Liver (tissue), 10 donors: ENCODE measurements at places on chromosomes 1 and 21. TPM values are rescaled to one million over a fixed set of nuclear protein-coding genes. Genes with fewer than 3 reads are reported as not detected.

DNA sequence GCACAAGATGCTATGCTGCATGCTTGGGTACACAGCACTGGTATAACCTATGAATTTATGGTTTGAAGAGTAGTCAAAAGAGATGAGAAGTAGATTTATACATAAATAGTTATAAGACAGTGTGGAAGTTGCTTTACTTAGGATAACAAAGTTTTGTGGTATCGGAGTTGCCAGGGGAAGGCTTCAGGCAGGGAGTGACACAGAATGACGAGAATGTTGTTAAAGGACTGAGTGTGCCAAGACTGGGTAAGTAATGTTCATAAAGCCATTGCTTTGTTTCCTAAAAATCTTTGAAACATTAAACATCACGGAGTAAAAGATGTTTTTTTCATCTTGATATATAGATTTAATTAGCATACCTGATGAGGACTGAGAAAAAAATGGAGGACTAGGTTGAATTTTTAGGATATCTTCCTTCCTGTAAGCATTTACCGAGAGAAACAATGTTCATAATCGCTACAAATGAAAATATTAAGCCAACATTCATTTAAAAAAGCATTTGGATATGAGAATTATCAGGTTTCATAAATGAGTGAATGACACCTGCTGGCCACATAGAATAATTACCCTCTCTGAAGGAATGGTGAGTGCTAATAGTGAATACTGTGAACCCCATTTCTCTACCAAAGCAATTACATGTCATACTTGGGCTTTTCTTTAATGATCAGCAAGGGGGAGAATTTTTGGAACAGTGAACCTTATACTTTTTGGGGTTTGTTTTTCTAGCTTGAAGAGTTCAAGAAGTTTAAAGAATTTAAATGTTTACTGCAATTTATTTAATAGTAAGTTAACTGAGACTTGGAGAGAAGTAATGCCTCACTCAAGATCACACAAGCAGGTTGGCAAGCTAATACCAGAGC lies 28.4 kb downstream of the EXTL2 start:
- no peak overlapping the region for H3K4me3 ChIP-seq
- DNase-seq = no peak
- no peak overlapping the region for H3K27ac ChIP-seq
- H3K27me3 ChIP-seq = no peaks in the 10 kb centered on the region
- no peaks in the 10 kb centered on the region for H3K4me1 ChIP-seq
- no peaks in the 10 kb centered on the region for H3K36me3 ChIP-seq

GRCh38 chr1:62481681-62482080 lies 44.8 kb downstream of the USP1 start:
- no peak overlapping the region for H3K4me3 ChIP-seq
- DNase-seq = no peak
- no peaks in the 10 kb centered on the region for H3K4me1 ChIP-seq
- H3K36me3 ChIP-seq = no peaks in the 10 kb centered on the region

- H3K4me1 ChIP-seq = no peaks in the 10 kb centered on the region
- no peaks in the 10 kb centered on the region for H3K27me3 ChIP-seq
- H3K36me3 ChIP-seq = no peaks in the 10 kb centered on the region
- DNase-seq = no peak
Observed at GRCh38 chr1:178418284-178418955, 78.3 kb downstream of the CLEC20A start.

- H3K27me3 ChIP-seq = no peaks in the 10 kb centered on the region
- no peak overlapping the region for H3K27ac ChIP-seq
- H3K4me3 ChIP-seq = no peak overlapping the region
Observed at GRCh38 chr1:217471403-217471802, 159.5 kb downstream of the GPATCH2 start.

DNA sequence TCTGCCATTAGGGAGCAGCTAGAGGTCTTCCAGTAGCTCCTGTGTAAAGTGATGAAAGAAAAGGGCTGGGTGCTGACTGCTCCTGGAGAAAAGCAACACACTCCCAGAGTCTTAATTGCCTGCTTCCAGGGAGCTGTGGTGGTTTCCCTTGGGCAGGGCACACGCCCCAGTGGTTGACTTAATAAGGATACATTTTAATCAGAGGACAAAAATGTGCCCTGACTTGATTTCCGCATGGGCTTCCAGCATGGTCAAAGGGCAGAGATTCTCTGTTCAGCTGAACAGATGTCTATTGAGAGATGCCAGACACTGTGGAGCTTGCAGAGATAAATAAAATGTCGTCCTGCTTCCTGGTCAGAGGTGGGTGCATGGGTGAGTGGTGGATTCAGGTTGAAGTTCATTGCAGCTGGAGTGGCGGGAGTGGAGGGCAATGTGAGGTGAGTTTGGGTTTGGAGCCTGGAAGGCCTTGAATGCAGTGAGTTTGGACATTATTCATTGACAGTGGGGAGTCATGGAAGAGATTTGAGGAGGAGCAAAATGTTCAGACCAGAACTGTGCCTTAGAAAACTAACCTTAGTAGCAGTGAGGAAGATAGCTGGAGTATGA lies 16.0 kb downstream of the QSOX1 start:
- H3K27ac ChIP-seq = no peak overlapping the region
- no peak overlapping the region for H3K4me3 ChIP-seq
- no peaks in the 10 kb centered on the region for H3K36me3 ChIP-seq

DNA sequence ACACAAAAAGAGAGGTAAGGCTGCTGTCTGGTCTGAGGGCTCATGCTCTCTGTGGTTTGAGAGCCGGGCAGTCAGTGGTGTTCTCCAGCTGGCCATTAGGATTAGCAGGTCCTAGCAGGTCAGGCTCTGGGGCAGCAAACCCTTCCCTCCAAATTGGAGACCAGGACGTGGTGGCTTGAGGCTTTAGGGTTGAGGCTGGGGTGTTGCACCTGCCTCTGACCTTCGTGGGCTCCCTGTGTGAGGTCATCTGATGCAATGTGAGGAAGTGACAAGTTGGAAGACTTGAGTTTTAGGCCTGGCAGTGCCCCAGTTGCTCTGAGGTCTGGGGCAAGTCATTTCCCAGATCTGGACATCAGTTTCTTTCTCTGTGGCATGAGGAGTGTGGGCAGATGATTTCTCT lies 24.4 kb downstream of the SZRD1 start:
- DNase-seq = no peak
- H3K4me3 ChIP-seq = no peak overlapping the region
- peaks cover 20% of the 10 kb centered on the region for H3K36me3 ChIP-seq
- no peak overlapping the region for H3K27ac ChIP-seq
- no peaks in the 10 kb centered on the region for H3K27me3 ChIP-seq

GRCh38 chr1:212447478-212447877 lies 14.8 kb downstream of the NENF start:
- no peak overlapping the region for H3K4me3 ChIP-seq
- no peaks in the 10 kb centered on the region for H3K27me3 ChIP-seq
- no peaks in the 10 kb centered on the region for H3K4me1 ChIP-seq

DNA sequence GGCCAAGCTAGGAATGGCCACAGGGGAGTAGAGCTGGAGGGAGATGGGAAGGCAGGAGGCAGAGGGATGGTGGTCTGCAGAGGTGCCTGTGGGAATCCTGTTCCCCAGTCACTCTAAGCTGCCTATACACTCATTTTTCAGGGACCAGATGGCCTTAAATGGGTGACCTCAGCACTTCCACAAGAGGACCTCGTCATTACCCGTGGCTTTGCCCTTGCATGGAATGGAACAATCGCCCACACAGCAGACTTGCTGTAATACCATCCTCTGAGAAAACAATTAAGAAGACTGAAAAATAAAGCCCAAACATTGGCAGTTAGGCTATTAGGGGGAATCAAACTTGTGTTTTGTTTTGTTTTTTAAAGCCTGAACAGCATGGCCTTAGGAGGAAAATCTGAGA lies 12.9 kb upstream of the TNN start:
- H3K4me1 ChIP-seq = no peaks in the 10 kb centered on the region
- H3K36me3 ChIP-seq = no peaks in the 10 kb centered on the region
- DNase-seq = no peak
- H3K27ac ChIP-seq = no peak overlapping the region

DNA sequence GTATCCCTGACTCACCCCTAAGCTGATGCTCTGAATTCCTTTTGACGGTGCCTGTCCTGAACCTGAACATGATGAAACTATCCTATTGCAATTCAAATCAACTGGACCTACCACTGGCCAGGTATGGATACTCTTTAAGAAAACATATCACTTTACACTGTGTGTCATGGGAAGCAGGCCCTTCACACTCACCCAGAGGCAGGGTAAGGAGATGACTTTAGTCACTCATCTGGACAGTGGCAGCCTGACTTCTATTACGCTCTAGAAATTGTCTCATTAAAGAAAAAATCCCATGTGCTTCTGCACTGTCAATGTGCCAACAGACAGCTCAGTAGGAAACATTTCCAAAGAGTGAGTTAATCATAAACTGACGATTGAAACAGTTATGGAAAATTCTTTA lies 94.3 kb downstream of the VAV3 start:
- no peaks in the 10 kb centered on the region for H3K4me1 ChIP-seq
- no peaks in the 10 kb centered on the region for H3K36me3 ChIP-seq
- no peak overlapping the region for H3K4me3 ChIP-seq
- H3K27me3 ChIP-seq = no peaks in the 10 kb centered on the region
- DNase-seq = no peak
- H3K27ac ChIP-seq = no peak overlapping the region

- no peak for DNase-seq
- no peak overlapping the region for H3K4me3 ChIP-seq
- H3K36me3 ChIP-seq = no peaks in the 10 kb centered on the region
- H3K27me3 ChIP-seq = no peaks in the 10 kb centered on the region
- H3K4me1 ChIP-seq = peaks cover 7% of the 10 kb centered on the region
Observed at GRCh38 chr1:207965392-207966387, 54.8 kb upstream of the CD34 start.

GRCh38 chr1:172457479-172458130 lies 13.7 kb upstream of the PIGC start:
- H3K36me3 ChIP-seq = no peaks in the 10 kb centered on the region
- H3K27ac ChIP-seq = no peak overlapping the region
- no peaks in the 10 kb centered on the region for H3K27me3 ChIP-seq
- no peaks in the 10 kb centered on the region for H3K4me1 ChIP-seq

DPM3 gene
- 27.3 TPM for total RNA-seq

SV2A gene
- total RNA-seq = 0.25 TPM

GJA8 gene
- total RNA-seq = not detected

AMY2B gene
- total RNA-seq = 16.7 TPM

AIRE gene
- total RNA-seq = 0.05 TPM

TAS1R3 gene
- 0.33 TPM for total RNA-seq

CD101 gene
- 2.0 TPM for total RNA-seq

SLC5A9 gene
- 5.7 TPM for total RNA-seq
